ENCODE measurements at places on chromosomes 3 and 15. TPM values are rescaled to one million over a fixed set of nuclear protein-coding genes. Genes with fewer than 3 reads are reported as not detected.

- DNase-seq, result no peak
Measured at GRCh38 chr3:141307351-141308059, 60.8 kb upstream of the ZBTB38 start.

GRCh38 chr3:69032142-69032541 is 18.7 kb upstream of the EOGT start:
- DNase-seq, result peak; percentile 52

DNA sequence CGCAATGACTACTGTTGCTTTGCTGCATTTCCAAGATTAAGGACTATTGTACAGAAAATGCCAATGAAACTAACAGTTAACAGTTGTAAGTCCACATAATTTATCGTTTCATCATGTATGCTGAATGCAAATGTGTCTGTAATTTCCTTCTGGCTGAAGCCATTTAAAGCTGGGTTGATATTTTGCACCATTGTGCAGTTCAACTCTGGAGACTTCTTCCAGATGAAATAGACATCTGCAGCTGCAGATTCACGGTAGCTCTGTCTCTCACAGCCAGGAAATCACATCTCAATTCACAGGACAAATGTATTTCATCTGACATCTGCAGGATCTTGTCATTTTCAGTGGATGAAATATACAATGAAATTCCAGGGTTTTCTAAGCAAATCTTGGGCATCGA is 145.4 kb downstream of the CHL1 start:
- no peak for DNase-seq

ITGB5 gene
- total RNA-seq, result 224 TPM

DNA sequence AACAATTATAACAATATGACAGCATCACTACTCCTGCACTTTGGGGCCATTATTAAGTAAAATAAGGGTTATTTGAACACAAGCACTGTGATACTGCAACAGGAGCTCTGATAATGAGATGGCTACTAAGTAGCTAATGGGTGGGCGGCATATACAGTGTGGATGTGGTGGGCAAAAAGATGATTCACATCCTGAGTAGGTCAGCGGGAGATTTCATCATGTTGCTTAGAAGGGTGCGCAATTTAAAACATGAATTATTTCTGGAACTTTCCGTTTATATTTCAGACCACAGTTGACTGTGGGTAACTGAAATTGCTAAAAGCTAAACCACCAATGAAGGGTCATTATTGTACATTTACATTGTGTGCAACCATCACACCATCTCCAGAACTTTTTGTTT is 42.3 kb downstream of the FBXO22 start:
- DNase-seq, result no peak

CCDC80 gene
- total RNA-seq, result 136 TPM

FILIP1L gene
- 43.2 TPM for total RNA-seq

- DNase-seq, result no peak
Measured at GRCh38 chr3:46669191-46669999, 24.1 kb downstream of the ALS2CL start.

DNA sequence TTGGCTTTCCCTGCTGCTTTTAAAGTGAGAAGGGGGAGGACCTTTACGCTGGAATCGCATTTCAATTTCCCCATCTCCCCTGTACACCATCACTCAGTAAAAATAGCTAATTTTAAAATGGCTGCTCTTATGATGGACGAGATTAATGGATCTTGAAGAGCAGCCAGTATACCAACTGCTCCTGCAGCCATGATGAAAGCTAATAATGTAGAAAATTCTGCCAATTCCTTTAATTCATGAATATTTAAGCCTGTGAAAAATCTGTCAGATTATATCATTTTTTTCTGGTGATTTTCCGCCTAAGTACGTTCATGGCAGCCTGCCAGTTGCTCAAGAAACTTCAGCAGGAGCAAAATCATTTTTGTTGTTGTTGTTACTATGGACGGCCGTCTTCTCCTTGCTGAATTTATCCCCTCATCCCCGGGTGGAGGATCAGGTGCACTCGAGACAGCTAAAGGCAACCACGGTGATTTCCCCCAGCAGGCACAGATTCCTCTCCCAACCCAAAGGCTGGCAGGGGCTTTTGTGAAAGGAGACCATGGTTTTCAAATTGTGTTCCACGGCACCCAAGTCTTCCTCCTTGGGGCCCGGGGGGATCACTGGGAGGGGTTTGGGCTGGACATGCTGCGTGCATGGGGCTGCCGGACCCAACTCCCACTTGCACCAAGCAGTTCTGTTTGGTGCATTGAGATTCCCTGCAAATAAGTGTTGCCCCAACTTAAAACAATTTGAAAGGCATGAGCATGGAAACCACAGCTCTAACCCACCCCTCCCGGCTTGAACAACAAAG is 289.6 kb downstream of the UACA start:
- no peak for DNase-seq

CCDC54 gene
- not detected for total RNA-seq

PLSCR4 gene
- total RNA-seq, result 20.4 TPM

DNA sequence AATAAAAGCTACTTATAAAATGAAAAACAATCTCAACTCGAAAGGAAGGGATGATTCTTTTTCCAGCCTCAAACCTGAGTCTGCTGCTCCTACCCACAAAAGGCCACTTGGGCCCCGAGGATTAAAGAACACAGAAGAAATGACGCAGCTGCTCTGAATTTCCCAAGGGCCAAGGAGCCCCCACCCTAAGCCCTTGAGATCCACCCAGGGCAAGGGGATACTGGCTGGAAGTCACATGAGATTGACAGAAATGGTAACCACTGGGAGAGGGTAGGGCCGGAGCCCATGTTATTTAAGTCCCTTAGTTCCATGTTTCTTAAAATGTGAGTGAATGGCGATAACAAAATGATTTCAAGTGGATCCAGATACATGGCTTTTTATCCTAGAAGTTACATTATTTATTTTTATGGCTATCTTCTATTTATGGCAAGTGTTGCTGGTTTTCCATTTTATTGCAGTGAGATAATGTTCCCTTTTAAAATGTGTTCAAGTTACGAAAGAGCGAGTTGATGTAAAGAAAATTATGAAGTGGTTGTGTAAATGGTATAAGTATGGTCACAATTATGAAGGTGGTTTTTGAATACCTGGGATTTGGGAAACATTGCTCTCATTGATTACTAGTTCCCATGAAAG is 16.8 kb downstream of the IGDCC4 start:
- no peak for DNase-seq

GRCh38 chr15:55915221-55915620 is 78.2 kb downstream of the NEDD4 start:
- peak; percentile 43 for DNase-seq

DNA sequence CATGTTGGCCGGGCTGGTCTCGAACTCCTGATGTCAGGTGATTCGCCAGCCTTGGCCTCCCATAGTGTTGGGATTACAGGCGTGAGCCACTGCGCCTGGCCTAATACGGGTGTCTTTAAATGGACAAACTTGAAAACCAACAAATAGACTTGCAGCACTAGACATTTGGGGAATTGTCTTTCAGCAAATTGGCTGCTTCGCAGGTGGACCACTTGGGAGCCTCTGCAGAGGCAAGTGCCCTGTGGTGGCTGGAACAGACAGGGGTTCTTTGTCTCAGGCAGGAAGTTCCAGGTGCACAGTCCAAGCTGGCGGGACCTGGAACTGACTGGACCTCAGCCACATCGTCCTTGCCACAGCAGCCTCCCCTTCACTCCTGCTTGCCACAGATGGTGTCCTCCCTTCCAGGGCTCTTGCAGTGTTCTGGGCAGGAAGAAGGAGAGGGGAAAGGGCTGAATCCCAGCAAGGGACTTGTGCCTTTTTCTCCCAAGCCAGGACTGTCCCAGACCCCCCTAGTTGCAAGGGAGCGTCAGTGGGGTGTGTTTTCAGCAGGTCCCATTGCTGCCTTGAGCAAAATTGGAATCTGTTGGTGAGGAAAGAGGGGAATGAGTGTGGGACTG is 94.3 kb downstream of the TBC1D2B start:
- DNase-seq, result no peak

TXNRD3 gene
- total RNA-seq, result 7.8 TPM

DNA sequence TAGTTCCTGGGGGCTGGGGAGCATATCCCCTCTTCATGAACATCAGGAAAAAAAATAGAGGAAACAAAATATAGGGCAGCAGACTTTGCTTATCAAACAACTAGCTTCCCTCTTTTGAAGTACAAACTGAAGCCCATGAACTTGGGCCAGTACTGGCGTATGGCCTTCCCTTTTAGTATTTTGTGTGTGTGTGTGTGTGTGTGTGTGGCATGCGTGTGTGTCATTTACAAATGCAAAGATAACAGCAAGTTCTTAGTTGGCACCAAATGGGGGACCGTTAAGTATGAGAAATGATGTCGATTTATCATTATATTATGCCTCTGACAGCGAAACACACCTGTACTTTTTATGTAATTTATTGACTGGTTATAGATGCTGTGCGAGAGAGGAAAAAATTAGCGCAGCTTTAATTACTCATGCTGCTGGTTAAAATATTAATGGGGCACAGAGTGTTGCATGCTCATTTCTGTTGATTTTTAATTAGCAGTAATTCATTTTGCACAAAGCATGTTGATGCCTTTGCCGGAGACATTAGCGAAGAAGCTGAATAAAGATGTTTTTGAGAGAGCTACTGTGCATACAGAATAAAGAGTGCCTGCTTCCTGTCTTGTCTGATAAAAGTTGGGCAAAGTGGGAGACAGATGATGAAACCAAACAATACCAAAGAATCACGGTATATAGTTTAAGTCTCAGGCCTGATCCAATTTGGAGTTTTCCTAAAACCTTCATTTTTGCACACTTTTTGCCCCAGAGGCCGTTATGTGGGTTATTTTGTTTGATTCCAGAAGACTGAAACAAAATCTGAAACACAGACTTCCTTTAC is 297.1 kb downstream of the SATB1 start:
- DNase-seq, result no peak

SORD gene
- total RNA-seq, result 11.1 TPM

CLRN1 gene
- total RNA-seq, result not detected

GRCh38 chr3:38601956-38602550 is 47.4 kb downstream of the SCN5A start:
- no peak for DNase-seq

DNA sequence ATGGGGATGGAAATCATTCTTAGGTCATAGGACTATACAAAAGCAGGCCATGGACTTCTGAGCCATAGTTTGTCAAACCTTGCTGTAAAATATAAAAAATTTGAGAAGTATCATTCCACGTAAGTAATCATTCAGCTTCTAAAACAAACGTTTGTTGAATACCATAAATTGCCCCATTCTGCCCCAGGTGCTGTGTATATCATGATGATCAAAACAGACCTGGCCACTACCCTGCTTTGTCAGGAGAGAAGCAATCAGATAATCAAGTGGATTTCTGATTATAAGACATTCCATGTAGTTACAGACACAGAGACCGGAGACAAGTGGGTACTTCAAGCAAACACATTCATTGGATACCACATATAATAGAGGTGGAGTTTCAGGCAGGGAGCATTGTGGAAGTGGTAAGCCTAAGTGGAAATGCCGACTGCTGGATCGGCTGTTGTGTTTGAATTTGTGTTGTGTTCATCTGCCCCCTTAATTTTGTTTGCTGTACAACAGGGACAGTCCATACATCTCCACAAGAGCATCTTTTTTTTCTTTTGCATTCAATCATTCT is 61.7 kb downstream of the TGFBR2 start:
- no peak for DNase-seq

Data from M059J (cell line).